ENCODE measurements at places on chromosomes 2 and 18.
A peak's percentile ranks its signal among the peaks of the same experiment; 100 is the strongest.

DNA sequence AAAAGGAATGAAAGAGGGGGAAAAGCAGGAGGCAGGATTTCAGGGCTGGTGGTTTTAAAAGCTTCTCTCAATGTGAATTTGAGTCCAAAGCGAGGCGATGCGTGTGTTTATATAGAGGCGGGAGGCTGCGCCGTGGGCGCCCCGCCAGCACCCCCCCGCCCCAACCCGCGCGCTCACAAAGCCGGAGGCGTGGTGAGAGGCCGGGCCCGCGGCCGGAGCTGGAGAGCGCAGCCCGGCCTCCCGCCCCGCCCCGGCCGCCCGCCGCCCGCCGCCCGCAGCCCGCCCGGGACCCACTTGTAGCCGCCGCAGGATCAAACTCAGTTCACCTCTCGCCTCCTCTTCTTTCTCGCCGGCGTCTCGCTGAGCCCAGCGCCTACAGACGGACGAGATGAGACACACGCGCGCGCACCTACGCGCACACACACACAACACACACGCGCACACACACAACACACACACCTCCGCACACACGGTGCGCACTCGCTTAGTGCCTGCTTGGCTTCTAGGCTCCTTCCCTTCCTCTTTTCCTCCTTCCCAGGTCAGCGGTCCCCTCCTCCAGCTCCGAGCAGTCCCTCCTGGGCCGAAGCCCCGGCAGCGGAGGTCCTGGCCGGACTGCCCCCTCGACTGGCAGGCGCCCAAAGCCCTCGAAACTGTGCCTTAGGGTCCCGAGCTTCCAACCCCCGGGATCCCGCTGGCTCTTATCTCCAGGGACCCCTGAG is 1.3 kb upstream of the CYP26B1 start:
- peak; percentile 10 for DNase-seq

DNA sequence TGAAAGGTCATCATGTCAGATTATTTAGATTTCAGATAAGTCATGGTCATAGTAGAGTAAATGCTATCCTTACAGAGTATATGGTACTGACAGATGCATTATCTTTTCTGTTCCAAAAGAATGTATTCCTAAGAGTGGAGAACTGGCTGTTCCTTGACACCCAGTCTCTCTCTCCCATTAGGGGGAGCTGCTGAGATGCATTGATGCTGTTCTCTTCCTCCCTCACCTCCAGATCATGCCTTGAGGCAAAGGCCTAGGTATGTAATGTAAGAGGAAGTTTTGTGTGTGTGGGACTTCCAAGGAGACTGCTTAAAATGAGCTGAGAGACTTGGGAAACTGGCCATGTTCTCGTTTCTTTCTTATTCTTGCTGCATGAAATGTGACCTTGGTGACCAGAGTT is 979.5 kb upstream of the CELF4 start:
- peak; percentile 32 for DNase-seq

GRCh38 chr18:68409576-68409975 is 305.3 kb downstream of the TMX3 start:
- DNase-seq = no peak

DNA sequence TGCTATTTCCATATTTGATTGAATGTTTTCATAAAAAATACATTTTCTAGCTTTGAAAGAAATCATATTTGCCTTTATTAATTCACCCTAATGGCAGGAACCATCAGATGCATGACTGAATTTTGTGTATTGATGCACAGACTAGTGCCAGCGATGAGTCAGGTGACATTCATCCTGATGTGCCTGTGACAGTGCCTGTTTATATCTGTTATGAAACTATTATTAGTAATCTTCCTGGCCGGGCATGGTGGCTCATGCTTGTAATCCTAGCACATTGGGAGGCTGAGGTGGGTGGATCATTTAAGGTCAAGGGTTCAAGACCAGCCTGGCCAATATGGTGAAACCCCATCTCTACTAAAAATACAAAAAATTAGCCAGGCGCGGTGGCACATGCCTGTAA is 170.0 kb downstream of the TSN start:
- no peak for DNase-seq

- DNase-seq = no peak
Observed at GRCh38 chr2:171509945-171510731, 12.1 kb upstream of the CYBRD1 start.

- DNase-seq = no peak
Observed at GRCh38 chr2:191474464-191474863, 203.5 kb upstream of the NABP1 start.

DNA sequence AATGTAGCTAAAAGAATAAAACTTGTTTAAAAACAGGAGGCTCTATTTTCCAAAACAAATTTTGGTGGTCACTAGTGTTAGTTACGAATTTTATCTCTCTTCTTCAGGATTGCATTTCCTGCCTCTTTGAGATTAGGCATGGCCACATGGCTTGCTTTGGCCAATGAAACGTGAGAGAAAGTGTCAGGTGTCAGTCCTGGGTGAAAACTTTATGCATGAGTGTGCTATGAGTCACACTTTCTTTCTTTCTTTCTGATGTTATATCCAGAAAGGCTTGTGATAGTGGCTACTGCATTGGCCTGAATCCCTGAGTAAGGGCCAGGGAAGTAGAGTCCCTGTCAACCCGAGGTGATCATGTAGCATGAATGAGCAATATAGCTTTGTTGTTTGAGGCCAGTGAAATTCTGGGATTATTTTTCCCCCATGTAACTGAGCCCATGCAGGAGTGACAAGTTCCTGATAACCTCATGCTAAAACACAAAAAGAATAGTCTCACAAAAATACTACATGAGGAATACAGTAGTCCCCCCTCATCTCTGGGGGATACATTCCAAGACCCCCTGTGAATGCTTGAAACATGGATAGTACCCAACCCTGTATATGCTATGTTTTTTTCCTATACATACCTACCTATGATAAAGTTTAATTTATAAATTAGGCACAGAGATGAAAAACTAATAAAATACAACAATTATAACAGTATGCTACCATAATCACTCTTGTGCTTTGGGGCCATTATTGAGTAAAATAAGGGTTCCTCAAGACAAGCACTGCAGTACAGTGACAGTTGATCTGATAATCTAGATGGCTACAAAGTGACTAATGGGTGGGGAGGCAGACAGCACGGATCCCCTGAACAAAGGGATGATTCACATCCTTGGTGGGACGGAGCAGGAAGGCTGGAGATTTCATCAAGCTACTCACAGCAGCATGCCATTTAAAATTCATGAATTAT is 109.5 kb downstream of the CDC42EP3 start:
- no peak for DNase-seq

DNA sequence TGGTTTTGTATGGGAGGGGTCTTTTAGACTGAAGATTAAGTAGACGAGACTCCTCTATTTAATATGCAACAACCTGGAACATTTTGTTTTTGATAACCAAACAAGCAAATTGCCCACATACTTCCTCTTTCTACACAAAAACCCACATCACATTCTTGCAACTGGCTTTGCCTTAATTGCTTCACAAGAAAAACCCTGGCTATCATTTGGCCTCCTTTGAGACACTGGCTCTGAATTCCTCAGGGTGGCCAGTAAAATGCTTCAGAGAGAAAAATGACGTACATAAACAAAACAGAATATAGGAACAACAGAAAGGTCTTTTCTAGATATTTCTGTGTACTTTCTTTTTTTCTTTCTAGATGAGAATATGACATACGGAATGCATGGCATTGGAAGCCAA is 103.0 kb downstream of the TRIB2 start:
- DNase-seq = no peak
